Fibroblast of the conjunctiva (primary cell): ENCODE measurements at places on chromosomes 11 and 22.

GRCh38 chr11:116104498-116105174 lies 600.4 kb upstream of the CADM1 start:
- no peak for DNase-seq

GRCh38 chr11:69286374-69287371 lies 7.3 kb upstream of the MYEOV start:
- DNase-seq: no peak

DNA sequence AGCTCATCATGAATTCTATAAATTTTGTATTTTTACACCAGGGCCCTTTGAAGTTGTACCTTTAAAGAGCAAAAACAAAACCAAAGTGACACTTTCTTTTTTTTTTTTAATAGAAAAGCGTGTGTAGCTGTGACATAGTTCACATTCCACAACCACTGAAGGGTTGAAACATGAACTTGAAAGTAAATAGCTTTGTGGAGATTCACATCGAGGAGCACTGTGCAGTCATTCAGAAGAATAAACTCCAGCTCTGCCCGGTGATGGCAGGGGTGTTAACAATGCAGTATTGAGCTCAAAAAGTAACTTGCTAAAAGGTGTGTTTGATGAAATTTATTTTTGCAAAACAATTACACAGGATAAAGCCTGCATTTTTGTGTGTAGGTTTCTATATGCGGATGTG lies 1166.2 kb downstream of the TBC1D22A start:
- no peak for DNase-seq

- no peak for DNase-seq
Measured at GRCh38 chr11:45900916-45901617, 6.0 kb downstream of the FREY1 start.

- DNase-seq: no peak
Measured at GRCh38 chr11:80587906-80588305, 1147.1 kb upstream of the TENM4 start.

DNA sequence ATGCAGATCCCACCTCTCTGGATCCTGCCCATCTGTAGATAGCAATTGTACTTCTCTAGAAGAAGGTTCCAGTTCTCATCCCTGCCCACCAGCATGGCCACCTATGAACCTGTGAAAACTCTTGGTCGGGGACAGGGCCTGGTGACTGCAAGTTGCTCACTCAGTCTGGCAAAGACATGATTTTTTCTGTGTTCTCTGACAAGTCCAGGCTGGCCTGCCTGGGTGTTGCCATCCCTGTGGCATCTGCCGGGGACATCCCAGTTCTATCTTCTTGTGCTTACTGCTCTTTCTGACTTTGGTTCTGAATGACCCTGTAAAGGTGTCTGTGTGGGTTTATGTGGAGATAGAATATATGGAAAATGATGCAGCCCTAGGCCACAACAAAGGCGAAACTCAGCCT lies 545.8 kb downstream of the INSC start:
- DNase-seq: no peak

- DNase-seq: no peak
Measured at GRCh38 chr11:83759148-83759547, 473.0 kb upstream of the CCDC90B start.

DNA sequence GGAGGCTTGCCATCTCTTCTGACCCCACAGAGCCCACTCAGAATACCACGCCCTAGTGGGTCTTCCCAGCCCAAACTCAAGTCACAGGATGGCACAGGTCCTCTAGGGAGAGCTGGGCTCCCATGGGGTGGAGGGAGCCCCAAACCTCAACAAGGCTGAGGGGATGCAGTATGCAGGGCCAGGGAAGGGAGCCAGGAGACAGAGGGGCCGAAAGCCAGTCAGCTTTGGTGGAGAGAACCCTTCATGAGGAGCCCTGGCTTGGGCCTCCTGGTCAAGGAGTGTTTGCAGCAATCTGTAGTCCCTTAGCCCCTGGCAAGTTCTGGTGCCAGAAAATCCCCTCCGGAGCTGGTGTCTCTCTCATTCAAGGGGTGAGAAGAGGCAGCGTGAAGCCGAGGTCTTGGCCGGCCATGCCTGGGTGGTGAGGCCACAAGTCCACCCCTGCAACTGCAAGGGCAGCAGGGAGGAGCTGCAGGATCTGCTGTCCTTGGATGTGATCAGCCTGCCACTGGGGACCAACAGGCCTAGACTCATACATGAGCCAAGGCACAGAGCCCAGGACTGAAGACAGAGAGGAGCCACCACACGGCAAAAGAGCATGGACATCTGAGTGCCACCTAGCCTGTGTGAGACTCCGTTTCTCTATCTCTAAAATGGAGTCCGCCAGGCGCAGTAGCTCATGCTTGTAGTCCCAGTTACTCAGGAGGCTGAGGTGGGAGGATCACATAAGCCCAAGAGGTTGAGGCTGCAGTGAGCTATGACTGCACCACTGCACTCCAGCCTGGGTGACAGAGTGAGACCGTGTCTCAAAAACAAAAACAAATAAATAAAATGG lies 24.1 kb downstream of the NEAT1 start:
- no peak for DNase-seq

DNA sequence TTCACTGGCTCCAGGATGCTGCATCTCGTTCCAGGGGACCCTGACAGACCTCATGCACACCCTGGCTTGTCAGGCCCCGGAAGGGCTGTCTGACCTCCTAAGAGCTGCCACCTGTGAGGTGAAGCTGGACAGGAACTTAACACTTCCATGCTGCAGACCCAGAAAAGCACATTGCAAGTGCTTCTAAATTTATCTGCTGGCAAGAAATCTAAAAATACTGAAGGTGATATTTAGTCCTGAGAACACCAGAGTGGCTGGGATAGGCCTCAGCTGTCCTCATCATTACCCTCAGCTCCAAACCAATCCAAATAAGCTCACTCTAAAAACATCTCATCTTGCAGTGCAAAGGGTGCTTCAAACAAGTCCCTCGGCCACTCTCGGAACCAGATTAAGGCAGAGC lies 46.7 kb downstream of the ABTB2 start:
- no peak for DNase-seq

- no peak for DNase-seq
Measured at GRCh38 chr11:132631989-132632388, 900.3 kb downstream of the OPCML start.

DNA sequence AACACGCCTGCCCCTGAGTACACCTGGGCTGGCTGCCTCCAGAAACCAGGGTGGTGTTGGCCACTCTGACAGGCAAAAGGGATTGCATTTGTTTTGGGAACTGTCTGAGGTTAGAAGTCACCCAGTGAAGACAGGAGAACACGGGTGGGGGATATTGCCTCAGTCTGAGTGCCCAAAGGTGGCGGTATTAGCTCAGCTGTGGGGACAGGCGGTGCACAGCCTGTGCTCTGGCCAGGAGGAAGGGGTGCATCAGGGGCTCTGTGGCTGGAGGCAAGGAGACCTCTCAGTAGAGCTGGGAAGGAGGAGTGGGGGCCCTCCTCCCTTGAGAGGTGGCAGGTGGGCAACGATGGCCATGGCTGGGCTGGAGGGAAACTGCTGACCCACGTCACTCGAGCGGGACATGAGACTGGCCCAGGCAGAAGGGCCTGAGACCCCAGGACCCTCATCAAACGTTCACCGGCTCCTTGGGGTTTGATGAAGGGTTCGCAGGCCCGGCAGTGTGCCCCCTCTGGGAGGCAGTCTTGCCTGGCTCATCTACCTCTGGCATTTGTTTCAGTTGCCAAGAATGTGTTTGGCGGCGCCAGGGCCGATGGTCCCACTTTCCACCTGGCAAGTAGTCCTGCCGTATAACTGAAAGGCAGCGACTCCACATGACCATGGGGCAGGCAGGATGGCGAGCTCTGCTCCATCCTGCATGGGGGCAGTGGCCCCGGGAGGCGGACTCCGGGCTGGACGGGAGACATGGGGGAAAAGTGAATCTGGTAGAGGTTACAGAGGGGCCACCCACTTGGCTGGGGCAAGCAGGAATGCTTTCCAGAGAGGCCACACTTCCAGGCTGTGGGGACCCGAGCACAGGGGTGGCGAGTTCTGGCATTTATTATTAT lies 52.8 kb upstream of the SMIM38 start:
- DNase-seq: no peak

DNA sequence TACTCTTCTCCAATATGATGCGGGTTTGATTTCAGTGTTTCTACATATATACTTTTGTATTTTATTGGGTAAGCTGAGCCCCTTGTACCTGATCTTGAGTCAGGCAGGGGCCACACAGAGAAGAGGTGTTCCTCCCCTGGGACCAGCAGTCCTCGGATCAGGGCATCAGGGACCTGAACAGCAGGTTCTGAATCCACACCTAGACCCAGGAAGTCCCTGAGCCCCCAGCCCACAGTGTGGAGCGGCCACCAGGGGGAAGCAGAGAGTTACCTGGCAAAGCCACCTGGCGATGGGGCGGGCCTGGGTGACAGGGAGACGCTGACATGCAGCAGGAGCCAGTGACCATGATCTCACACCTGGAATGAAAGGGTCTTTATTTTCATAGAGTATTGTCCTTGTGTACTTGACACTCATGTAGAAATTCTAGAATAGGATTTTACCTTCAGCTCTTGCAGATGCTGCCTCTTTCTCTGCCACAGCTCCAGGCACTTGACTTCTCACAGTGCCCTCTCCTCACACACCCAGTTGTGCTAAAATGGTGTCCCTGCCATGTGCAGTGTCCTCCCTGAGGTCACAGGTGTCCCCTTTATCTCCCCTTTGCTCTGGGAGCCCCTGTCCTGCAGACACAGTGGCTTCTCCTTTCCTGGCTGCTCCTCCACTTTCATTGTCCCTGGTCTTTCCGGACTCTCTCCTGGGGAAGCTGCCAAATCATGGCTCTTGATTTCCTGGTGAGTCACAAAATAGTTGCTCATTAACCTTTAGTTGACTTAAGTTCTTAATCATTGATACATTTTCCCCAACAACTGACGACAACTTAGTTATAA lies 48.5 kb downstream of the GGTLC2 start:
- no peak for DNase-seq

- DNase-seq: no peak
Measured at GRCh38 chr11:34209809-34210208, 104.4 kb downstream of the NAT10 start.

- no peak for DNase-seq
Measured at GRCh38 chr22:49321477-49322055, 506.1 kb downstream of the BRD1 start.

DNA sequence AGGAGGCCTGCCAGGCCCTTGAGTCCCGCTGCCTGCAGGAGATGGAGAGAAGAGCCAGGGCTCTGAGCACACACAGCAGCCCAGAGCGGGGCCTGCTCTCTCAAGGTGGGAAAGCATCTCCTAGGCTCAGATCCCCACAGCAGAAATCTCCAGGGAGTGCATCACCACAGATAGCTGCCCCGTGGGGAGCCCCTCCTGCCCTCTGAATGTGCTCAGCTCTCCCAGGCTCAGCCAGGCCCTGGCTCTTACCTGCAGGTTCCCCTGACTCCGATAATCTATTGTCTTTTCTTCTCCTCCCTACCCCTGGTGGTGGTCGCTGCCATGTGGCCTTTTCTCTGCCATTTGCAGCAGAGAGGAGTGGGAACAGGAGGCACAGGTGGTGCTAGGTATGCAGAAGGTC lies 49.9 kb downstream of the BTG4 start:
- no peak for DNase-seq

GRCh38 chr22:35065796-35066218 lies at the start of gene ISX:
Gene ISX (plus strand): TSS chr22:35066158. CDS start chr22:35067088, 930 bp downstream.
- DNase-seq: no peak

DNA sequence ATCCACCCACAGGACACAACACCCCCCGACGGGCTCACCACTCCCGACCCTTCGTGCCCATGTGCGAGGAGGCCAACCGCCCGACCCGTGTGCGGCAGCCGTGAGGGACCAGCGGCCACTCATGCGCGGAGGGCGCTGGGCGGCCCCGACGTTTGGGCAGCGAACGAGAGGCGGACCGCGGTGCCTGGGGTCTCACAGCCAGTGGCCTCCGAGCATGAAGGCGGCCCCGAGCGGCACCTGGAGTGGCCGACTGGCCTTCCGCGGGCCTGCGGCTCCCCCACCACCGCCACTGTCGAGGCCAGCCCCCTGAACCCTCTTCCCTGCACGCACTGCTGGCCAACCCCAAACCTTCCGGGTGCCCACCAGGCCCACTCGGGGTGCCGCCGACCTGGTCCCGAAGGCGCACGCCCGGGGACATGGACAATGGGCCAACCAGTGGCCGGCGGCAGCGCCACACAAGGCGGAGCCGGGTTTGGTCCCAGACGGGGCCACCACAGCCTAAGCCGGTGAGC lies 4274.9 kb upstream of the OR11H1 start:
- no peak for DNase-seq

- no peak for DNase-seq
Measured at GRCh38 chr22:45083659-45084305, 74.0 kb upstream of the PHF21B start.

DNA sequence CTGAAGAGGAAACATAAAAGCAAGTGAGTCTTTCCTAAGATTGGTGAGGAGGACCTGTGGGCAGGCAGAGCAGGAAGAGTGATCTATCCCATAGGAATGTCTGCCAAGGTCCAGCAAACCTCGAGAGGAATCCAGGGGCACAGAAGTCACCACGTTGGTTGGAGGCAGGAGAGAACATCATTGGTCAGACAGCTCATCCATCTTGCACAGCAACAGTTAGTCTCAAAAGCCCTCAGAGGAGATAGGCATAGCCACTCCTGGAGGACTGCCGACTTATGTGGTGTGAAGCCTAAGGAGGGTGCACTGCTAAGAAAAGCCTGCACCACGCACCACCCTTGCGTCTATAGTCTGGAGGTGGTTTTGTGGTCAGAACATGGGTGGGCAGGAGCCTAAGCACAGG lies 109.1 kb downstream of the RASSF10 start:
- no peak for DNase-seq
